ENCODE measurements at places on chromosomes 7 and 10. TPM values are rescaled to one million over a fixed set of nuclear protein-coding genes. Genes with fewer than 3 reads are reported as not detected.

- DNase-seq, result no peak
Measured at GRCh38 chr10:63467841-63468240, 2.1 kb upstream of the JMJD1C start.

- DNase-seq, result no peak
Measured at GRCh38 chr10:75531571-75532031, 100.2 kb downstream of the LRMDA start.

The STEAP4 gene
- 0.13 TPM for polyA plus RNA-seq

- DNase-seq, result no peak
Measured at GRCh38 chr10:1939016-1939415, 201.7 kb upstream of the ADARB2 start.

The NCF1 gene
- polyA plus RNA-seq, result 1.7 TPM

GRCh38 chr10:22054961-22055360, 51.4 kb upstream of the DNAJC1 start:
- DNase-seq, result no peak

GRCh38 chr7:46581268-46581667, 660.2 kb upstream of the IGFBP3 start:
- DNase-seq, result no peak

DNA sequence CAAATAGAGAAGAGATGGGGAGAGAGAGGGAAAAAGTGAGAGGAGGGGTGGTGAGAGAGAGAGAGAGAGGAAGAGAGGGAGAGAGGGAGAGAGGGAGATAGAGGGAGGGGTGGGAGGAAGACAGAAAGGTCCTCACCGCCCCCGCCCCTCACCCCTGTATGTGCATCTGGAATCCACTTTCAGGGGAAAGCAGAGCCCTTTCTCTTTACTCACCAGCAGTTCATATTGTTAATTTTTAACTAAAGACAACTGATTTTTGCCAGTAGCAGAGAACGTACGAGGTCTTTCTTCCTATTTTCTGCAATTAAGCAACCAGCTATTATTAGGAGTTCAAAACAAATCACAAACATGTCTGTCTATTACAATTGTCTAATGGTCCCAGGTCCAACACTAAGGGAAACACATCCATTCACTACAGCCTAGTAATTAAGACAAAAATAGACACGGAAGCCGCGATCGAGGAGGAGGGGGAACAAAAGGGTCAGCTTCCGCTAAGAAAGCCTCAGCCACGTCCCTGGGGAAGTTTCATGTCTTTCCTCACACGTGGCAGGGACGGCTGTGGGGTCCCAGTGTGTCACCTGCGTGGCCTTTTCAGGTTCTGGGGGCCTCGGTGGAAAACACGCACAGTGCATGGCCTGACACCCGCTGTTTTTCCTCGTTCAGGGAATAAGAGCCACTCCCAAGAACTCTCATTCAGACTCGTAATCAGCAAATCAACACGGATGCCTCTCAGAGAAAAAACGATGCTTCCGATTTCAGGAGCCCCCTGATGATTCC, 572.0 kb downstream of the PTPRN2 start:
- DNase-seq, result no peak

- DNase-seq, result no peak
Measured at GRCh38 chr10:101670635-101671034, 24.3 kb downstream of the FBXW4 start.

GRCh38 chr10:116256752-116257259, 16.2 kb downstream of the GFRA1 start:
- DNase-seq, result no peak

GRCh38 chr7:66467887-66468286, 160.8 kb upstream of the KCTD7 start:
- no peak for DNase-seq

DNA sequence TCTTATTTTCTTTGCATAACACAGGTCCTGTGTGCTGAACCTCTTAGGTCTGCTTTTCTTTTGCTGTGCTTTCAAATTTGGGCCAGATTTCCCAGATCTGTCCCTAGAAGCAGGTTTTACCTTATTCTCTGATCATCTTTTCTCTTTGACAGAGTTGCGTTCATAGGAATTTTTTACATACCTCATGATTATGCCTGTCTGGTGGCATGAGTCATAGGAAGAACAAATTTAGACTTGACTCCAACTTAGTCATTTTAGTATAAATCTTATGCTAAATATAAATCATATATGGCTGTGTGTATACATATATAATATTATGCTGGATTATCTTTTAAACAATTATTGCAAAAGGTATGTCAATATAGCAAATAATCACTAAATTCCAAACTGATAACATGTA, 1038.9 kb downstream of the GRM8 start:
- no peak for DNase-seq

The PLEKHS1 gene
- polyA plus RNA-seq, result 0.24 TPM

The MALSU1 gene
- polyA plus RNA-seq, result 47.8 TPM

The MIOS gene
- polyA plus RNA-seq, result 44.0 TPM

DNA sequence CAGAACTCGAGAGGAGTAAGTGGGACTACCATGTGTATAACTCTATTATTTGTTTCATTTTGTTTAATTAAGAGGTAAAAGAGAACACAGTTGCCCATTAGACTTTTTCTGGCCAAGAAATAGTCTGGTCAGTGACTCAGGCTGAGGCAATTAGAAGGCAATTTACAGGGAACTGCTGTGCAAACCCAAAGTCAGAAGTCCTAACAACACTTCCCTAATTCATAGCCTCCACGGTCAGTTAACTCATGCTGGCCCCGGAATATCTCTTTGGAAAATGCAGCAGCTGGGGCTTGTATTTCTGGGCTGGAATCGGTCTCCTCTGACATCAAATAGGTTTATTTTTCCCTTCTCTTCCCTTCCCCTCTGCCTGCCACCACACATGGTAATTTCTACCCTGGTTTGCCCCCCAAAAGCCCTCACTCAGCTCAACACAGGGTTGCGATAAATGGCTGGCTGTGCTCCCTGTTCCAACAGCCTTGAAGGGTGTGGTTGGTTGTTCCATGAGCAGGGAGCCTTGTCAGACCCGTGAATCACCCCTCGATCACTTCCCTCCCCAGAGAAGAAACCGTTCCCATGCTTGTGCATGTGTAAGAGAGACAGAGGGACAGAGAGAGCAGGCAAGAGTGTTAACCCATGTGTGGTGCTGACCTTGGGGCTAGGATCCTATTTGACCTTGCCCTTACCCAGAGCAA, 5.3 kb downstream of the SH3PXD2A start:
- no peak for DNase-seq

DNA sequence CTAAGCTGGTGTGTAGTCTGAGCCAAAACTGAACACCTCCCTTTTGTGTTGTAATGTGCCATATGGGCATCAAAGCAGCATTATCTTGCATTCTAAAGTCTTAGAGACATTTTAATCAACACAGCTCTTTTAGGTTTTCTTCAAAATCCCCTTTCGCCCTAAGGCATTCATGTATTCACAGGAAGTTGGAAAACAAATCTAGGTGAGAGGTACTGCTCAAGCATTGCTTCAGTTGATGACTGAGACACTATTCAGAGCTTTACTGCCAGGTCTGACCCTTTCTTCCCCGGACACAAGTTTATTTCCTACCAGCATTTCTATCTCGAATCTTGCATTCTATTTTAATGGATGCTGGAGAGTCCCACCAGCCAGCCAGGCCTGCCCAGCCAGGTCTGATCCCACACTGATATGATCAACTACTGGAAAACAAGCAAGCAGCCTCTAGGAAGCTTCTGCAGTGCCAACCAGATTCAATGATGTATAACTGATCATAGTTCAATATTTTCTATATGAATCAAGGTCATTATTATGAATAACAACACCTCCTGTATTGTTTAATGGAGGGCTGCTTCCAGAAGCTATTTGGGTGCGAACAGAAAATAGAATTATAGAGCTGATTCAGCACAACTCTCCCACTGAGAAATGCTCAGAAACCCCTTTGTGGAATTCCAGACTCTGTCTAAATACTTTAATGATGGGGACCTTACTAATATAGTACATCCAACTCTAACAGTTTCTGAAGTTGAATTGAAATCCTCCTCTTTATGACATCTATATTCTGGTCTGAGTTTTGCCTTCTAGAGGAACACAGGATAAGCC, 4.0 kb upstream of the BRAF start:
- no peak for DNase-seq

The DGKB gene
- polyA plus RNA-seq, result 2.7 TPM

- no peak for DNase-seq
Measured at GRCh38 chr7:7897509-7897908, 71.1 kb upstream of the GLCCI1 start.

The SMC3 gene
- polyA plus RNA-seq, result 79.6 TPM

DNA sequence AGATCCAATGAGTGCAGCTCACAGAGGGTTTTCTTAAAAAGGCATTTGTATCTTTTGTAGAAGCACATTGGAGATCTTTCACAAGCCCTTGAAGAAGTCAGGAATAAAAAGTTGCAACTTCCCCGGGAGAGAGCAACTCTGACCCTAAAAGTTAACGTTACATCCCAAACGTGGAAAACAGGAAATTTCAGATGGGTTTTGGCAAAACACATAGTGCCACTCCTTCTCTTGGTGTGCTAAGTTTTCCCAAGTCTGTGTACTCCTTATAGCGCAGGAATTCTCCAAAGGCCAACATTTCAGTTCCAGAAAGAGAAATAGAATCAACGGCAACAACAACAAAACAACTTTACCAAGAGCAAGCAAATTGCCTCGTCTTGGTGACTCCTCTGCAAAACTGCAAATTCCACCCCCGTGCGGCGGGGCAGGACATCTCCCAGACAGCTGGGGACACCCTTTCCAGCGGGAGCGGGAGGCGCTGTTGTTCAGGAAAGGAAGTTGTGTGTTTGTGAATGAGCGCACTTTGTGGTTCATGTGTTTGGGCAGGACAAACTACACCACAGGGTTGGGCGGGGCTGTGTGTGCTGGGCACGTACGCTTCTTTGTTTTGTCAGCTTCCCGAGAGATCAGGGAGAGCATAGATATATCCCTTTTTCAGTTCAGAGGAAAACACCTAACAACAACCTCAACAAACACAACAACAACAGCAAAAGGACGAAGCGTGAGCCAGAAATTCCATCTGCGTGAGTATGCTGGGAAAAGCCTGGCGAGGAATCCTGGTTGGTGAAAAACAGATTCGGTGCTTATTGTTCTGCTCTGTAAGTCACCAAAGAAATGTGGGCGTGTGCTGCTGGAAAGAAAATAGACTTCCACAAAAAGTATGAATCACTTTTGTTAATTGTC, 294.7 kb upstream of the PITRM1 start:
- no peak for DNase-seq

GRCh38 chr7:110373859-110374258, 717.1 kb upstream of the LRRN3 start:
- DNase-seq, result no peak

- DNase-seq, result no peak
Measured at GRCh38 chr10:48335788-48336187, 29.3 kb downstream of the MAPK8 start.

DNA sequence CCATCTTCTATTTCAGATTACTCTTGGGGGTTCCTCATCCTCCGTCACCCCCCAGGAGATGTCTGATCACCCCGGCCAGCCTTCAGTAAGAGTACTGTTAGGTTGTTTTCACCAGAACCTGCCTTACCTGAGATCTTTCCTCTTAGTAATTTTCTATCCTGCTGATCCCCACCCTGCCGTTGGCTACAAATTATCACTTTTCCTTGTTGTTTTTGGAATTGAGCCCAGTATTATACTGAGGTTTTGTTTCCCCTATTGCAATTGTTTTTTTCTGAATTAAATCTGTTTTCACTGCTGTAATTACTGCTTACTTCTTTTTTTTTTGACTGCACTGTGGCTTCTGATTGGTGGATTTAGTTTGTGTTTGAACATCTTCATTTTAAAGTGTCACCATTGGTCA, 14.7 kb downstream of the SPAM1 start:
- no peak for DNase-seq

The PHF14 gene
- 75.1 TPM for polyA plus RNA-seq

- peak; percentile 26 for DNase-seq
Measured at GRCh38 chr10:115355162-115355760, 262.1 kb downstream of the ATRNL1 start.

The MBLAC1 gene
- 2.1 TPM for polyA plus RNA-seq

DNA sequence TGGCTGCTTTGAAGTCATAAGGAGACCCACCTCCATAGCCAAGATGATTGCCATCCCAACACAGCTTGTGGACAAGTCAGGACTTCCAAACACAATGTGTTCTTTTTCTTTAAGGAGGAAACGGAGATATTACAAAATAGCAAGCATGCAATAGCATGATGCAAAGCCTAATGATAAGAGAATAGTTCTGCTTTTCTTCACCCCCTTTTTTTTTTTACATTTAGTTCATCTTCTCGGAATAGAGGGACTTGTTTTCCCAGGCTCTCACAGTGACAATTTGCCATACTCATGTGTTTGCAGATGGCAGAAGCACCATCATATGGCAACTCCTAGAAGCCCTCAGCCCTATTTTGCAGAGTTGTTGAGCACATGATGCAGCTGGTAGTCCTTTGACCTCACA, 119.8 kb downstream of the ITGB8 start:
- no peak for DNase-seq

The INHBA gene
- 7.0 TPM for polyA plus RNA-seq

- no peak for DNase-seq
Measured at GRCh38 chr7:91265693-91266066, 1.4 kb downstream of the FZD1 start.

The COL13A1 gene
- 32.0 TPM for polyA plus RNA-seq

DNA sequence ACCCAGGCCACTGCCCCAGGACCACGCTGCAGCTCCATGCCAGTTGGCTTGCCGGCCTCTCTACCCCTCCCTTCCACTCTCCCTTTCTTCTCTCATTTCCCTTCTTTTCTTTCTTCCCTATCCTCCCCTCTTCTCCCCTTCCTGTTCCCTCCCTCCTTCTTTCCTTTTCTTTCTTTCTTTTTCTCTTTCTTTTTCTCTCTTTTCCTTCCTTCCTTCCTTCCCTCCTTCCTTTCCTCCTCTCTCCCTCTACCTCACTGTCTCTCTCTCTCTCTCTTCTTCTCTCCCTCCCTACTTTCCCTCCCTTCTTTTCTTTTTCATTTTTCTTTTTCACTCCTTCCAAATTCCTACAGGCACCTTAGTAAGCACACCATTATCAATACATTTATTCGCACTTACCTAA, 30.3 kb upstream of the R3HCC1L start:
- DNase-seq, result no peak

The PRPS1L1 gene
- not detected for polyA plus RNA-seq

The SCIN gene
- polyA plus RNA-seq, result 126 TPM

The HSPA12A gene
- 47.4 TPM for polyA plus RNA-seq

DNA sequence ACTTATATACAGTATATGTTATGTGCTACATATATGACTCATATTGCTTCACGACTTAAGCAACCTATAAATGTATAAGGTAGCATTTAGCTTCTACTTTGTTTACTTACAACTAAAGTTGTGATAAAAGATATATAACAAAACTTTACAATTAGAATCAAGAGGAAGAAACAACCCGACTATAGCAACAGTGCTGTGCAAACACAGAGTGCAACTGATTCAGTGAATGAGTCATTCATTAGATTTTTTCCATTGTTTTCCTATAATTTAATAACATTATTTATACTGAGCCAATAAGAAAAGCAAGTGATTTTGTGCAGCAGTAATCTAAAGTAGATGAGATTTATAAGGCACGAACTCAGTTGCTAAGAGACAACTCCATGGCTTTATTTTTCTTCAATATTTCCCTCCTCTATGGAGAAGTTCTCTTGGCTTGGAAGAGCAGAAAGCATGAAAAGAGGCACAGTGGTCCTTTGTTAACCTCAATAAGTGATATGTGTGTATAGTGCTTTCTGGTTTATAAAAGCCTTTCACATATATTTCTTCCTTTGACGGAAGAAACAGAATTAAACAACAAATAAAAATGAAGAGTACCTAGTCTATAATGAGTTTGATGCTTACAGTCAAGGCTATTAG, 19.8 kb downstream of the CEP41 start:
- DNase-seq, result no peak

Measured in left renal cortex interstitium (tissue), 4 donors.